D721Med (cell line): ENCODE measurements at places on chromosomes 1 and 21.
A peak's percentile ranks its signal among the peaks of the same experiment; 100 is the strongest.

DNA sequence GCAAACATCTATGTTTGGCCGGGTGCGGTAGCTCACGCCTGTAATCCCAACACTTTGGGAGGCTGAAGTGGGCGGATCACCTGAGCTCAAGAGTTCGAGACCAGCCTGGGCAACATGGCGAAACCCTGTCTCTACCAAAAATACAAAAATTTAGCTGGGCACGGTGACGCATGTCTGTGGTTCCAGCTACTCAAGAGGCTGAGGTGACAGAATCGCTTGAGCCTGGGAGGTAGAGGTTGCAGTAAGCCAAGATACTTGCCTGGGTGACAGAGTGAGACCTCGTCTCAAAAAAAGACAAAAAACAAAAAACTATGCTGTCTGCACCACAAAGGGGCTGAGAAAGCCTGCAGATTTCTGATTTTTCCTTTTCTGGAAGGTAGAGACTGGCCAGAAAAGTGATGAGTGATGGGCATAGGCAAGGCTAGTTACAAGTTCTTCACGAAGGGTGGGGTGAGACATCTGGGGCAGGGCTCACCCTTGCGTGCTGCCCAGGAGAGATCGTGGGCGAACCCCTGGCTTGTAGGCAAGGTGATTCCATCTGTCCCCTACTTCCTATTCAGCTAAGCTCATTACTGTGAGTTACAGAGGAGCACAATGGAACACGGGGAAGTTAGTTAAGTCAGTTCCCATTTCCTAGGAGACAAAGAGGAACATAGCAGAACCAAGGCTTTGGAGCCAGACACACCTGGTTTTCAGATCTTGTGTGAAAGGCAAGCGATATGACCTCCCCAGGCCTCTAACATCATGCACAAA lies 3.2 kb downstream of the SLC2A1 start:
- peak; percentile 51 for DNase-seq

- no peak for DNase-seq
Observed at GRCh38 chr1:91807921-91808620, 77.9 kb downstream of the TGFBR3 start.

DNA sequence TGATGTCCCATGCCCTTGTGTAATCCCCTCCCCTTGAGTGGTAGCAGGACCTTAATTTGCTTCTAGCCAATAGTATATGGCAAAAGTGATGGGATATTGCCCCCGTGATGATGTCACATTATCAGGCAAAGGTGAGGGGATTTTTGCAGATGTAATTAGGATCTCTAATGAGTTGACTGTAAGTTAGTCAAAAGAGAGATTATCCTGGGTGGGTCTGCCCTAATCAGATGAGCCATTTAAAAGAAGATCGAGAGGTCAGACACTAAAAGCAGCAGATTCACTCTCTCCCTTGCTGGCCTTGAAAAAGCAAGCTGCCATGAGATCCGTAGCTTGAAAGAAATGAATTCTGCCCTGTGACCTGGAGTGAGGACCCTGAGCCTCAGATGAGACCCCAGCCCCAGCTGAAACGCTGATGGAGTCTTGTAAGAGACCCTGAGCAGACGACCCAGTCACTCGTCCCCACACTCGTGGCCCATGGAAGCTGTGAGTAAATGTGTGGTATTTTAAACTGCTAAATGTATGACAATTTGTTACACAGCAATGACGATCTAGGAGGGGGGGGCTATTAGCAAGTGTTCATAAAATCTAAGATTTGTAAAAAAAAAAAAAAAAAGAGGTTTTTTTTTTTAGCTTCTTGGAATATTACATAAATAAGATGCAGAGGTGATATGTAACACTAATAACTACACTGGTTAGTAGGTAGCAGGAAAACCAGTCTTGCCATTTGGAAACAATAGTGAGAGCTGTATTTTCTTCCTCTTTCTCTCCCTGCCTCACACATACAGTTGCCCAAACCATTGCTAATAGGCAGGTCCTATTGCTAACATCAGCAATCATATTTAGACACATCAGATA lies 50.3 kb upstream of the TARBP1 start:
- no peak for DNase-seq

DNA sequence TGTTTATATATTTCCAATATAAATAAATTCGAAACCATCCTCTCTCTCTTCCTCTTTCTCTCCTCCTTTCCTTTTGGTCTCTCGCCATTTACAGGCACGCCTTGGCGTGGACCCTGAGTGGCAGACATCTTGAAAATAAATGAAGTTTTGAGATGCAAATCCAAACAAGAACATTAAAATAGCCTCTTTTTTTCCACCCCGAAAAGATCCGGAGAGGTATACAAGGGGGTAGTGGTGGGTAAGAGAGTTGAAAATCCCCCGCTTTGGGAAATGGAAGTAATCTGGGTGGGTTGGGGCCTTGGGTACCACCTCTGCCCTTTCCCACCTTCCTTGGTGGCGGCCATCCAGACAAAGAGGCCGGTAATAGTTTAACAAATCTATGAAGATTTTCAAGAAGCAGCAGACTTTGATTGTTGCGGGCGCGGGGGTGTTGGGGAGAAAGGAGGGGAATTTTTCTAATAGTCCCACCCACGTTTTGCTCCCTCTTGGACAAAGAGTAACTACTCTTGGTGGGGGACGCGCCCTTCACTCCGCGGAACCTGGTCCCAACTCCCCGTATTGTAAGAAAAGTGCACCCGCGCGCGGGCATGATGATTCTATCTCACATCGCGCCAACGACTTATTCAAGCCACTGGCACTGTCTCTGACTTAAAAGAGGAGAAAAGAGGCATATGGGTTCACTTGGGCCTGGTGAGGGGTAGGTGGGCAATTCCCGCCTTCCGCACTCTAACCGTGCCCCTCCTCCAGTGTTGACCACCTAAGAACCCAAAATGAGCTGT lies 4.0 kb upstream of the FOXD3 start:
- no peak for DNase-seq
